ENCODE measurements at places on chromosomes 5 and 9. TPM values are rescaled to one million over a fixed set of nuclear protein-coding genes. Genes with fewer than 3 reads are reported as not detected.

Gene PCA3
- not detected for total RNA-seq

Gene CA9
- total RNA-seq = not detected

Gene TGFBI
- not detected for total RNA-seq

Gene GABRA6
- not detected for total RNA-seq

Gene LEAP2
- 3.9 TPM for total RNA-seq

Gene LCN10
- total RNA-seq = 0.39 TPM

Gene PAX5
- 0.32 TPM for total RNA-seq

Gene TCF7
- 77.2 TPM for total RNA-seq

DNA sequence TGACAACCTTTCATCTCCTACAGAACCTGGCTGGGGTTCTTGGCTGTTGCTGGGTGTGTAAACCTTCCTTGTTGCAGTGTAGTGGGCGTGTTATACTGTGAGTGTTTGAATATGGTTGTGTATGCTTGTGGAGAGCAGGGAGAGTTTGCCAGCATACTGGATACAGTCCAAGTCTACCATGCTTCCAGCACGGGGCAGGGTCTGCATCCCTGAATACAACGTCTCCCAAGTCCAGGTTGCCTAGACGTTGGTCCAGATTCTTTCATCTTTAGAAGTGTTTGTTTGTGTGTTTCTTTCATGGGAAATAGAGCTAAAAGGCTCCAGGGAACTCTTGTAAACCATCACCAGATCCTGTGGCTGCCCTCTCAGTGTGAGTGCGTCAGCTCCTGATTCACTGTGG is 46.4 kb downstream of the SYK start:
- no peak for DNase-seq

DNA sequence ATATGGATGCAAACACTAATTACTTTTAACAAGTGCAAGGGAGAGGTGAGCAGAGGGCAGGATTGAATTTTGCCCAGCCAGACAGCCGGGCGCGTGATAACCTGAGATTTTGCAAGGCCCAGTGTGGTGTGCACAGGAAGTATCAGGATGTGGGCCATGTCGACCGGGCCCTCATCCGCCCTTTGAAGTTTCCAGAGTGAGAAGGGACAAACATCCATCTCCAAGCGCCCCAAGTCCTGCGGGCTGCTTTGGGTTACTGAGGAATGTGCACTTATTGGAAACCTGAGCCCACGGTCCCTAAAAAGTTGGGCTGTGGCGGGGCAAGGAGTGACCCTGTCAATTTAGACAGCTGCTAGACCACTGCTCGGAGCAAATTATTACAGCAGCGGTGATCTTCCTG is 272.2 kb upstream of the IRX2 start:
- no peak for DNase-seq

- no peak for DNase-seq
These were observed at the start of gene KCNN2 for GRCh38 chr5:114361724-114362196. TSS of gene KCNN2 (plus strand) at chr5:114362070. CDS start at chr5:114362140, 70 bp downstream.

DNA sequence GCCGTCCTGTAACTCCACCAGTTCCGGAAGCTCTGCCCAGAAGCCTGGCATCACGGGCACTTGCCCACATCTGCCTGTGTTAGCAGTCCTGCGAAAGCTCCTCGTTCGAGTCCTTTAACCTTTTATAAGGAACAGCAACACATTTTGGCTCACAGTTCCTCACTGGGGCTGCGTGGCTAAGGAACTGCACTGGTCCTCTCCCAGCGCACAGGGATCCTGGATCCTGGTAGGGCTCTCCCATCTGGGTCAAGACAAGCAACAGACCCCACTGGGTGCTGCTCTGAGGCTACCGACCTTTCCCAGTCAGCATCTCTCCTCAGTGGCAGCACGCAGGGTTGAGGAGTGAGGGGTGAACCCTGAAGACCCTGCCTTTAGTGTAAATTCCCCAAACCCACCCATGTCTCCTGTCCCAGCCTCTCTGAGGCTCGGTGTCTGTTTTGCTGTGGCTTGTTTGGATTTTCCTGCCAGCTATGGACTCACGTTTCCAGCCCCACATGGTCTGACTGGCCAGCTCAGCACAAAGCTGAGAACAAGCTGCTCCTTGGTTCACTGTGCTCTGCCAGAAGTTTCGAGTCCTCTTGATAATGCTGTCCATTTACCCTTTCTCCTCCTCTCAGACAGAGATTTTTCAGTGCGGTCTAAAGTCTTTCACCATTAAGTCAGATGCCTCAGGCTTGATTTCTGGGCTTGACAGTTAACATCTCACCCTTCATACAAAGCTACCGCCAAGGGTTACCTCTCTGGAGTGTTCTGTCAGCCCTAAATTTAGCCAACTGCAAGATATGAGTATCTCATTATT is 80.0 kb downstream of the AK8 start:
- DNase-seq = no peak

- peak; percentile 61 for DNase-seq
These were observed 3.9 kb downstream of the CCDC183 start for GRCh38 chr9:136799854-136800657.

DNA sequence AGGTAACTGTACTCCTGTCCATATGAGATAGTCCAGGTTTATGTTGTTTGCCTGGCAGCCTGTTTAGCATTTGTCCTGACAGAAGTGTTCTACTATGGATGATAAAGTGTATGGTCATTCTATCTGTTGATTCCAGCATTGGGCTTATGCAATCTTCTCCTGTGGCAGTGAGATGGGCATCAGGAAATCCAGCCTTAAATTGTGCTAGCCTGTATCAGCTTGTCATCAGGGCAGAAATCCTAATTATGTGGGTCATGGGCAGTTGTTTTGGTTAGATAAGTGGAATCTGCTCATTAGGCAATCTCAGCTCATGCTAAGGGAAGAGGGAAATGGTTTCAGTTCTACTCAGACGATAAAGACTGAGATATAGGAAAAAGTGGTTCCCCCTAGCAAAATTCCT is 247.4 kb upstream of the CHD1 start:
- no peak for DNase-seq

DNA sequence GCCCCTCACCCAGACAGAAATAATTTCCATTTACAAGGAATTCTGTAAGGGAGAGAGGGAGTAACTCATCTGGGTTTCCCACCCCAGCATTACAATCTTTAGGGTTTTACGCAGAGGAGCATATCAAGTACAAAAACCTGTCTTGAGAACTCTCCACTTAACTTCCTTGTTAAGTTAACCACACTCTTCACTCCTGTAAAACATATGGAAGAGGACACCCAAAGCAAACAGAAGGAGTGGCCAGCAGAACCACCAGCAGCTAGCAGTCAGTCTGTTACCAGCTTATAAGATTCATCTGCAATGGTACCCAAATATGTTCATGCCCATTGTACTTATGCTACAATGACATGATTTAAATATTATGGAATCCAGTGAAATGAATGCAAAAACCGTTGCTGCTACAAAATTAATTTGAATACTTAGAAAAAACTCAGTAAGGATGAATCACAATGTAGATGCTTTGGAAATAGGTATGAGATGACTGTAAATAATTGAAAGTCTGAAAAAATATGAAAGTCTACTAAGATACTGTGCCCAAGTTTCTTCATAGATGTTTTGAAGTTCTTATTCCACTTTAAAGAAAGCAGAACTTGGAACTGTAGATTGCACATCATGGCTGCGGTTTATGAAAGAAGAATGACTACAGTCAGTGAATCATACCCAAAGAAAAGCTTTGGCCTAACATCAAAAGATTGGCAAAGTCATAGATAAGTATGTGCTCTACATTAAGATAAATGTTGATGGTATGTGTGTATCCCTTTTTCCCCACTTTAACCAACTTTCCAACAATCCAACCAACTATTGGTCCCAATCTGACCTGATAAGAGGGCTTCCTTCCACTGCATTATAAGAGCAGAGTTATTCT is 233.6 kb downstream of the ACTL7B start:
- no peak for DNase-seq

DNA sequence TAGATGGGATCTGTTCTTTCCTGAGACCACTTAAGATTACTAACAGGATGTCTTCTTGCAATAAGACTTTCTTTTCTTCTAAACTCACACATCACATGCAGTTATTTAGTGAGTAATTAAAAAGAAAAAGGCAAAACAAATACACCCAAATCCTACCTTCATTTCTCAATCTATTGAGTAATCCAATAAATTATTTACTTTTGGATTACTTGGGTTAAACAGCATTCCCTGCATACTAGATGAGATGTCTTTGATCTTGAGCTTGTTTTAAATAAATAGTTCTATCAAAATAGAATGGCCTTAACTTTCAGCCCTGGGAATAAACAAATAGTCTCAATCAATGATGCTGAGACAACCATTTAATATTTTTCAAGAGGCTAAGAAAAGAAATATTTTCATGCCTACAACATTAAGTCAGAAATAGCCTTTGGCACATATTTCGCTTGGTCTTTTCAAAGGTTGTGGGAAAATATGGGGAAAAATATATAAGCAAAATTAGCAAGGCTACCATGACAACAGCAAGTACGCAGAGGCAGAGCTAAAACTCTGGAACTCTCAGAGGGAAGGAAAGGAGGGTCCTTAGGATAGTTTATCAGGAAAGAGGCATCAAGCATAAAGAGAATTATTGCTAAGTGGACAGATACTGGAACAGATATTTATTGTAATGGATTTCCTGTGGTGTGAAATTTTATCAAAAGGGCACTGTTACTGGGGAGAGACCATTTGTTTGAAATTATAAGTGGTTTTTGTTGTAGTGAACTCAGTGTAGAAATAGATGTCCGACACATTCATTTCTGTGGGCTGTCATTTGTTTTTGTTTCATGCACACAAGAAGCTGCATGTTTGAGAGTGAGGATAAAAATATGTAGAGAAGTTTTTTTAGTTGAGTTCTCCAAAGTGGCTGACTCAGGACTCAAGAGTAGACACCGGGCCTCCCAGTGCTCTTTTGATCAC is 70.2 kb upstream of the CDH6 start:
- no peak for DNase-seq

DNA sequence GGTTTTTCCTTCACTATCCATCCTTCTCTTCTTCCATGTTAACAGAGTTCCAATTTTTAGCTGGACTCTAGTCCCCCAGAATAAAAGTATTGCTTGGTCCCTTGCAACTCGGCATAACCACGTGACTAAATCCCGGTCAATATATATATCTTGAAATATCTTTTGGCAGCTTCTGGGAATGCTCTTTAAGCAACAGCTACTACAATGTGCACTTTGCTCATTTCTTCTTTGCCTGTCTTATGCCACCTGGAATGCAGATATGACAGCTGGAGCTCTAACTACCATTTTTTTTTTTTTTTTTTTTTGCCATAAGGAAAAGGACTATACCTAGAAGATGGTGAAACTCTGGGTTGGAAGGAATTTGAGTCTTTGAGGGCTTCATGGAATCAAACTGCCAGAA is 82.6 kb downstream of the GCNT4 start:
- no peak for DNase-seq

DNA sequence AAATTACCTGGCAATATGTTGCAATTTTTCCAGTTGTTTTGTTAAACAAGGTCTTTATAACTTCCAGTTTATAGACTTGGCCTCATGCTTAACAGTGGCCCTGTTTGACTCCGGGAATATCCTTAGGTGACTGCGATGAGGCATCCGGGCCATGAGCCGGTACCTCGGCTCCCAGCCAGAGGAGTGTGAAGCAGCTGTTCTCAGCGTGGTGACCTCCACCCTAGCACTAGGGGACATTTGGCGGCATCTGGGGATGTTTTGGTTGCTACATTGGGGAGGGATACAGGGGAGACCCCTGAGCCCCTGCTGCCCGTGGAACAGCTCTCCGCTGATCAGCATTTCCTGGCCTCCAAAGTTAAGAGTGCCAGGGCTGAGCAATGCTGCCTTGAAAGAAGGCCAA is 533.4 kb downstream of the IRX1 start:
- DNase-seq = no peak

DNA sequence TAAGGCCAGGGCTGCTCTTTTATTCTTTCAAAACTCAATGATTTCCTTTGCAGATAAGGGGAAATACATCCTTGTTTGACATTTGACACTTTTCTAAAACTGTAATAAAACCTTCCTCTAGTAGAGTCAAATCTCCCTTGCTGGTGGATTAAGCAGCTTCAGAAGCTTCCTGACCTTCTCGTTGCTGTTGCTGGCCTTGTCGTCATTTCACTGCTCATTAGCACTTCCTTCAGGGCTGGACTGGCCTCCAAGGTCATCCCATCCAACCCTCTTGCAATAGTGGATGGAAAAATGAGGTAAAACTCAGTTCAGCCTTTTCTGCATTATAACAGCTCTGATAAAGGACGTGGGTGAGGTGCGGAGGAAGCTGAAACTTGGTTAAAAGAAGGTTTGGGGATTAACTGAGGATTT is 1.1 kb upstream of the ADAMTSL1 start:
- no peak for DNase-seq

GRCh38 chr5:32613050-32613672 is 27.8 kb downstream of the SUB1 start:
- DNase-seq = peak; percentile 72

DNA sequence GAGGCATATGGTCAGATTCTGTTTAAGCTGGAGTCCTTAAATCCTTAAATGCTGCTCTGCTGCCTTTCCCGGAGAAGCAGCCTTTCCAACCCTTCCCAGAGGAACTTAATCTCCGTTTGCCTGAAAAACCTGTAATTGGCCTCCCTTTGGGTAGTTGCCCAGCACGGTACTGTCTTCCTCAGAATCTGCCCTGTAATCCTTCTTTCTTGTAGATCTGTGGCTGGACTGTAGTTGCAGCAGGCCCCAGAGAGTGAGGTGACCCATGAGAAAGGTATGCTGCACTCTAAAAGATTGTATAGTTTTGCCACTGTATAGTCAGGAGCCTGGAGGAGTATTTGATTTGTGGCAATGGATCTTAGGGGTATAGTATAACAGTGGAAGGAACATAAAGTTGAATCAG is 11.7 kb downstream of the SPIN1 start:
- DNase-seq = no peak

DNA sequence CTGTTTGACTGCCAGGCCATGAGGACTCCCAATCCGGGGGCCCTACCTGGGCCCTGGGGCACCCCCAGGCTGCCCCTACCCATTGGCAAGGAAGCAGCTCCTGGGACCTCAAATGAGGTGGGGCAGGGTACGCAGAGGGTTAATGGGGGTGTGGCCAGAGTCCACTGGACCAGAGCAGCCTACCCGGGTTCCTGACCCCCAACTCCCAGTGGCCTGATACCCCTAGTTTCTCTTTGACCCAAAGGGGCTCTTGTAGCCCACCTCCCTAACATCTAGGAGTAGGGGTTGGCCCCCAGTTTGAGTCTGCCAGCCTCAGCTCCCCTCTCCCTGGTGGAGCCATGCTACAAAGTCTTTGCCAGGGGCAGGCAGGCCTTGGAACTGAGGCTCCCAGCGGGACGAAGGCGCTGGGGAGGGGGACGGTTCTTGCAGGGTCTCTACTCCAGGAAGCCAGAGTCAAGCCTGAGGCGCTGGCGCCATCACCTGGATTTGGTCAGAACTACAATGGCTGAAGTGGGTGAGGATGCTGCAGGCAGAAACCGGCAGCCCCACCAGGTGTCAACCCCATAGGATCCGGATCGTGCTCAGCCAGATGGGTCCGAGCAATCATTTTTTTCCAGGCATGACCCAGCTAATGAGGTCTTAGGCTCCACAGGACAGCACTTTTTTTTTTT is 8.4 kb upstream of the CERCAM start:
- DNase-seq = peak; percentile 22

DNA sequence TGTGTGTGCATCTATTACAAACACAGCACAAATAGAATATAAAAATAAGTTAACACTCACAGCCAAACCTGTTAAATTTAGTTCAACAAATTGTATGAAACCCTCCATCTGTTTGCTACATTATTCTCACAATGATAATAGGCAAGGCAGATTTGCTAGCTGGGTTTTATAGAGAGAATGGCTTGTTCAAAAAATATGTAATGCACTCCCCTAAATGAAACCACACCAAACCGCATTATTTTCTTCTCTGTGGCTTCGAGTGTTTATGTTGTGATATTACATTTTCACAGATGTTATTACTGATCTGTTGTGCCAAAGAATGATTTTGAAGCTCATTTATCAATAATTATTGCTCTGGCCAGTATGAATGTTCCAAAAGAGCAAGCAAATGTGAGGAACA is 92.9 kb downstream of the SPATA31D1 start:
- no peak for DNase-seq

- DNase-seq = no peak
These were observed 153.9 kb downstream of the ELAVL2 start for GRCh38 chr9:23672151-23672550.
